B cell (primary cell): ENCODE measurements at places on chromosomes 7 and 10. TPM values are rescaled to one million over a fixed set of nuclear protein-coding genes. Genes with fewer than 3 reads are reported as not detected.

DNA sequence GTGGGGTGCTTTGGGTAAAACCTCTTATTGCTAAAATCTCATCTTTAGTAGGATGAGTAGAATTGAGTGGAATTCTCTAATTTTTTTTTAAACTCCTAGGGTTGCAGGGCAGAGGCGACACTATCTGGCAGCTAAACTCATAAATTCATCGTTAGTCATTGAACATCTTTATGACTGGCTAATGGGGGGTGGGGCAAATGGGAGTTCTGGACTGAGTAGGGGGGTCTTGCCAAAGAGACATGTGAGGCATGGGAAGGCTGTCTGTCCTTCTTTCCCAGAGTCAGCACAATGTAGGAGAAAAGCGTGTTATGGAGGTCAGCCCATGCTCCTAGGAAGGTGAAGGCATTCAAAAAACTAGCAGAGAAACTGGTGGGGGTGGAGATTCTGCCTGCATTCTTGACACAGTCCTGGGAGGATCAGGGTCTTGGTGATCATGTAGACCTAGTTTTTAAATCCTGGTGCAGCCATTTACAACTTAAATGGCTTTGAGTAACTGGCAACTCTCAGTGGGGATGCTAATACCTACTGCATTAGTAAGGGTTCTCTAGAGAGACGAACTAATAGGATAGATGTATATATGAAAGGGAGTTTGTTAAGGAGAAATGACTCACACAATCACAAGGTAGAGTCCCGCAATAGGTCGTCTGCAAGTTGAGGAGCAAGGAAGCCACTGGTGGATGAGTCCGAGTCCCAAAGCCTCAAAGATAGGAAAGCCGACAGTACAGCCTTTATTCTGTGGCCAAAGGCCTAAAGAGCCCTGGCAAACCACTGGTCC is 47.7 kb downstream of the EMX2 start:
- DNase-seq: no peak

- DNase-seq: no peak
Observed at GRCh38 chr7:49037346-49038210, 113.2 kb downstream of the CDC14C start.

DNA sequence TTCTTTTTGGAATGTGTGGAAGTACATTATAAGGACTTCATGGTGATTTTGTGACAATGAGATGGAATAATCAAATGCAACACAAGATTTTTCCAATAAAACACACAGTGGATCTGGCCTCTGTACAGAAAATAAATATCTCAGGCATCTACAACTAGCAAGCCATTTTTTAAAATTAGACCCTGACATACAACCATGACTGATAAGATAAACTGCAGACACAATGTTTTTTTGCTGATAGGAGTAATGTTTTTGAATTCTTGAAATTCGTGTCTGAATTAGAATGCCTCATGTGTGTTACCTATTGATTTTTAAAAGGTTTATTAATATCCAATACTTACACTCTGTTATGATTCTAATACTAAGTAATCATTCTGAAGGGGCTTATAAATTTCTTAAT is 328.1 kb downstream of the HGF start:
- no peak for DNase-seq

TRIM50 gene
- total RNA-seq: not detected in 2 replicates

DNAH11 gene
- total RNA-seq: 0.24 TPM in 1 of 2 replicates, not detected in the other

DRGX gene
- not detected in 2 replicates for total RNA-seq

PAOX gene
- total RNA-seq: 23.5 and 24.9 TPM in 2 replicates
